Esophagus (tissue), 2 donors: ENCODE measurements at places on chromosomes 16 and 17. TPM values are rescaled to one million over a fixed set of nuclear protein-coding genes. Genes with fewer than 3 reads are reported as not detected.

TMUB2 gene
- polyA plus RNA-seq = 37.5 TPM

TRIM72 gene
- polyA plus RNA-seq = 0.04 TPM

SPIRE2 gene
- 6.4 TPM for polyA plus RNA-seq

MEIOB gene
- not detected for polyA plus RNA-seq

SLC16A13 gene
- polyA plus RNA-seq = 4.8 TPM

KRTAP9-4 gene
- not detected for polyA plus RNA-seq

ADAD2 gene
- polyA plus RNA-seq = 3.6 TPM

RARA gene
- 5.2 TPM for polyA plus RNA-seq

ABCC11 gene
- 0.08 TPM for polyA plus RNA-seq

ANKS4B gene
- polyA plus RNA-seq = not detected

MYH1 gene
- polyA plus RNA-seq = not detected

MMP25 gene
- polyA plus RNA-seq = 2.6 TPM
